ENCODE measurements at places on chromosomes 5 and 9.

DNA sequence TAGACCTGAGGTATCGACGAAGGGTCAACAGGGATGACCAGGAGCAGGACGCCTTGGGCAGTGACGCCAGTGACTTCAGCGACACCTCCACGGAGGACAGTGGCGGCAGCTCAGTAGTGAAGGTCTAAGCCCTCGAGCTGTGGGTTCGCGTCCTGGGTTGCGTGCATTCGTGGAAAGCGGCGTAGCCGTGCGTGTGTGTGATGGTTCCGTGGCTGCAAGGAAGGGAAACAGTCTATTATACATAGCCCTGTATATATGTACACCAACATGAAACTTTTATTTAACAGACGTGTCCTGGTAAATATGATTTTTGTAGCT lies 8.4 kb downstream of the PPP1R26 start:
- DNase-seq = no peak

- no peak for DNase-seq
Observed at GRCh38 chr9:13651526-13651925, 372.0 kb upstream of the MPDZ start.

DNA sequence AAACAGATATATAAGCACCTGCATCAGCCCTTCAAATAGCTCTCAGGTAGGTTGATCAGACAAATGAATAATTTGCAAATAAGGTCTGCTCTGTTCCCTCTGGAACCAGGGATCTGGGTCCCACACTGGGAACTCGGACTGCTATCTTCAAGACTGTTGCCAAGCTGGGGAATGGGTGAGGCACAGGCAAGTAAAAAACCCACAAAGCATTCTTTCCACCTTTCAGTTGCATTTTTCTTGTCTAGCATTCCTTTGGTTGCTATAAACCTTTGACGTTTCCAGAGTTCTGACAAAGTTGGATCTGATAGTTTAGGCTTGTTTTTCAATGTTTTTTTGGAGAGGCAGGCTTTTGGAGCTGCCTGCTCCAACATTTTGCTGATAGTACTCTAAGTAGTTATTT lies 20.1 kb downstream of the FBXL17 start:
- DNase-seq = no peak

GRCh38 chr5:8945972-8946371 lies 599.9 kb downstream of the SEMA5A start:
- no peak for DNase-seq

DNA sequence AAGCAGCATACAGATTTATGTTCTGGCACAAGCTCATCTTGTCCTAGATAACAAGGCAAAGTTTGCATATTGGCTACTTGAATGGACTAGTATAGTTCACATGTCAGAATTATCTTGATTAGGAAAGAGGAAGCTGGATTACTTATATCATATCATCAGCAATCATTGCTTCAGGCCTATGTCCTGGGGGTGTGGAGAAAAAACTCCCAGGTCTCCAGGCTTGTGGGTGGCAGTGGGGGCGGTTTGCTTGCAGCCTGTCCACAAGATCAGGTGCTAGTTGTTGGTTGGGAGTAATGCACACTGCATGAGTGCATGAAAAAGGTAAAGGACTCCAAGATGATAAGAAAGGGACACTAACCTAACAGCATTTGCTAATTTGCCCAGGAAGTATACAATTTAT lies 326.4 kb upstream of the PDE4D start:
- DNase-seq = no peak

DNA sequence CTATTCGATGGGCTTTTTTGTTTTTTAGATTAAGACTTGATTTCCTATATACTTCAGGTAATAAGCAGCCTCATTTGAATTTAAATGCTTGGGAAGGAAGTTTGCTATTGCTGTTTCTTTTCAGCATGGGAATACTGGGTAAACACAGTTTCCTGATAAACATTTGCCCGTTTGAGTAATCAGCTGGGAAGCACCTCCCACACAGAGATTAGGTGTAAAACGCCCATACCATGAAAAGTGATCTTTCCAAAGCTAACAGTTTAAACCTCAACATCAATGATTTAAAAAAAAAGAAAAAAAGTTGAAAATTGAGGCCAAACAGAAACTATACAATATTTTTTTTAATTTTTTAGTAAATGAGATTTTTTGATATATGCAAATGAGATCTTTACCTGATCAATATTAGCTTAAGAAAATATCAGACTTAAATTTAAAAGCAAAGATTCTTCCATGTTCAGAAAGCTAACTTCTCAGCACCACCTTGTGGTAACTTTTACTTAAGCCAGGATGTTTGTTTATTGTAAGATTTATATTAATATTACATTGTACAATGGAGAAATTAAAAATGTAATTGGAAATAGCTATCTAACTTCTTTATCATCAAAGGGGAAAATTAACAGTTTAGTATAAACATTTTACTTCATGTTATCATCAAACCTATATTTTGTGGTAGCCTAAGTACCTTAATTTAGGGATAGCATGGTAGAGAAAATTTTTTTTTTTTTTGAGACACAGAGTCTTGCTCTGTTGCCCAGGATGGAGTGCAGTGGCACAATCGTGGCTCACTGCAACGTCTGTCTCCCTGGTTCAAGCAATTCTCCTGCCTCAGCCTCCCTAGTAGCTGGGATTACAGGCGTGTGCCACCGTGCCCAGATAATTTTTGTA lies 39.8 kb downstream of the F2RL2 start:
- no peak for DNase-seq

- DNase-seq = no peak
Observed at GRCh38 chr5:101788797-101789196, 507.3 kb downstream of the SLCO4C1 start.

DNA sequence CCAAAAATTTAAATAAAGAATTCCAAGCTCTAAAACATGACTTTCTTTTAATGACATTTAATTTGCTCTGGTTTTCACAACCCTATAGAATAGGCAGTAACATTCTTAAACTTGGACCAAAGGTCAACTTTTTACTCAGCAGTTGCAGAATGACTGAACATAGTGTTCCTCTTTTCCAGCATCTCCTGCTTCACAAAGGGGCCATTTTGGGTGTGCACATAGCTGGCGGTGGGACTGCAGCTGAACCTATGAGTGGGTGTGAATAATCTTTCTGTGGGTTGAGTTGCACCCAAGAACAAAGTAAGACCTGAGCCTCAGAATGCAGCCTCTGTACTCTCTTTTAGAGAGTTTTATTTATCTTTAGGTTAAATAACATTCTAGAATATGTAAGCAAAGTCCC lies 96.9 kb upstream of the HAPLN1 start:
- DNase-seq = no peak

All from stimulated activated CD4-positive, alpha-beta T cell treated with anti-CD3 and anti-CD28 coated beads, TNF-alpha, amount 100 ng/mL, for 24 hours (primary cell).